ENCODE measurements at places on chromosomes 6 and 20.

DNA sequence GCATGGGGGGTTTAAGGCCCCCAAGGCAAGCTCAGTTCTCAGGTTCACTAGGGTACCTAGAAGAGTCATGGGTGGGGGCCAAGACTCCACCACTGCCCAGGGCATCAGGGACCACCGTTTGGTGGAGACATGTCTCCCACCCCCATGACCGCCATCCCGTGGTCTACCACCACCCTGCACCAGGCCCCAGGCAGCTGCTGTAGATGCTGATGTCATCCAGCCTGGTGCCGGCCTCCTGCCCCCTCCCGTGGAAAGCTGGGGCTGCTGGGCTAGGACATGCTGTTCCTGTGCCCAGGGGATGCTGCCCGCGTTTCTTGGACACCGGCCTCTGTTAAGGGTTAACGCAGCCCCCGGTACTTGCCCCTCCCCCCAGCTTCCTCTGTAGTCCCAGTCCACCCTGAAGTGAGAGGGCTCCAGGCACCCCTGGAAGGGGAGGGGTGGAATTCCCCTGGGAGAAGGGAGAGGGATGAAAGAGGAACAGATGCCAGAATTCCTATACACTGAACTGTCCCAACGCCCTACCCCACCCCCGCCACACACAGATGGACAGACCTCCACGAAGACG is 587 bp downstream of the IP6K3 start:
- DNase-seq: no peak

DNA sequence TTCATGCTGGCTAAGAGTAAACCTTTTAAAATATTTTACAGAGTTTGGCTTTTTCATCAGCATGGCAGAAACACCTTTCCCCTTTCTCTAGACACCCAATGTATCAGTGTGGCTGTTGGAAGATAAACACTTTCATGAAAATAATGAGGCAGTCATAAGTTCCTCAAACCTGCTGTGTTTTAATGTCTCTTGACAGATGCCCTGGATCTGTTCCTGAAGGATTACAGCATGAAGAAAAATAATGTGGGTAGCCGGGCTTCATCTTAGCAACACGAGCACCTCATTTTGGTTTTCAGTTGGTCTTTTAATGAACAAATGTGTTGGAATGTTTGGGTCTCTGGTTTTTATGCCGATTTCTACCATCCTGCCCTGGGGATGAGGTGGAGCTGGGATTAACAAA is 45.5 kb upstream of the UNC93A start:
- no peak for DNase-seq

GRCh38 chr6:155498370-155498769 is 42.7 kb upstream of the NOX3 start:
- no peak for DNase-seq

DNA sequence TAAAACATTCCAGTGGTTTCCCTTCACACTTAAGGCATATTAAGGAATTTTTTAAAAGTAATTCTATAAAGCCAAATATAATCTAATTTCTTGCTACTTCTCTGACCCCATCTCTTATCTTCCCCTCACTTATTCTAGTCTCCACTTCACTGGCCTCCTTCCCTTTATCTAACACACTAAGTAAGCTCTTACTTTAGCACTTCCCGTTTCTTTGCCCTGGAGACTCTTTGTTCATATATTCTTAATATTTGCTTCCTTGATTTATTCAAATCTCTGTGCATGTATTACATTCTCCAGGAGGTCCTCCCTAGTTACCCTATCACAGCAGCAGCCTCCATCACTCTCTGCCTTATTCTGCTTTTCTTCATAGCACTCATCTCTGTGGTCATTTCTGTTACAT is 20.3 kb downstream of the GTPBP2 start:
- no peak for DNase-seq

- DNase-seq: peak; percentile 54
Observed at GRCh38 chr6:28944412-28944865, 20.7 kb upstream of the TRIM27 start.

DNA sequence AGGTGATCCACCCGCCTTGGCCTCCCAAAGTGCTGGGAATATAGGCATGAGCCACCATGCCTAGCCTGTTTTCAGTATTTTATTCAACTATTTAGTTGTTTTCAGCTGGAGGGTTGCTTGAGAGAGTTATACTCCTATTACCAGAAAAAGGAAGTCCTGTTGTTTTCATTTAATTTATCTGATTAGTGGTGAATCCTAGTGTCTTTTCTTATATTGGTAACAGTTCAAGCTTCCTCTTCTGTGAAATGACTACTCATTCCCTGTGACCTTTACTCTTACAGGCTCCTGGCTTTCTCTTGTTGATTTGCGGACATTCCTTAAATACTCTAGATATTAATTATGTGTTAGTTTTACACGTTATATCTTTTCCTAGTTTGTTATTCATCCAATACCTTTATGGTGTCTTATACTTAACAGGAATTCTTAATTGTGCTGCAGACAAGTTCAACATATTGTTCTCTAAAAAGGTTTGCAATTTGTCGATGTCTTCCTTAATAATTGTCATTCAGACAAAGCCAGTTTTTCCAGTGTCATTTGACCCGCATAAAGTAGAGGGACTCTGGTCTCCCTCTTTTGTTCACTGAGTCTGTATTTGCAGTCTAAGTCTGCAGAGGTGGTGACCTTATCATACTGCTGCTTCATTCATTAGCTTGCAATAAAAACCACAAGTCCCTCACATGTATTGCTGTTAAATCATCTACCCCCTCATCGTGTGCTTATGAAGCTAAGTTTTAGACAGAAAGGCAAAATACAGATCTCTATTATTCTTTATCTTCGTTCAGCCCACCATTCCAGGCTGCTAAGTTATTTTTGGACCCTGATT is 51.4 kb downstream of the ZBTB9 start:
- no peak for DNase-seq

- no peak for DNase-seq
Observed at GRCh38 chr20:60586269-60587050, 628.2 kb downstream of the CDH26 start.

- DNase-seq: no peak
Observed at GRCh38 chr6:106620931-106621672, 8.2 kb downstream of the RTN4IP1 start.

GRCh38 chr6:158668707-158669103 is 18.9 kb downstream of the SYTL3 start:
- DNase-seq: no peak

GRCh38 chr6:158226655-158227512 is 58.7 kb downstream of the GTF2H5 start:
- DNase-seq: no peak

DNA sequence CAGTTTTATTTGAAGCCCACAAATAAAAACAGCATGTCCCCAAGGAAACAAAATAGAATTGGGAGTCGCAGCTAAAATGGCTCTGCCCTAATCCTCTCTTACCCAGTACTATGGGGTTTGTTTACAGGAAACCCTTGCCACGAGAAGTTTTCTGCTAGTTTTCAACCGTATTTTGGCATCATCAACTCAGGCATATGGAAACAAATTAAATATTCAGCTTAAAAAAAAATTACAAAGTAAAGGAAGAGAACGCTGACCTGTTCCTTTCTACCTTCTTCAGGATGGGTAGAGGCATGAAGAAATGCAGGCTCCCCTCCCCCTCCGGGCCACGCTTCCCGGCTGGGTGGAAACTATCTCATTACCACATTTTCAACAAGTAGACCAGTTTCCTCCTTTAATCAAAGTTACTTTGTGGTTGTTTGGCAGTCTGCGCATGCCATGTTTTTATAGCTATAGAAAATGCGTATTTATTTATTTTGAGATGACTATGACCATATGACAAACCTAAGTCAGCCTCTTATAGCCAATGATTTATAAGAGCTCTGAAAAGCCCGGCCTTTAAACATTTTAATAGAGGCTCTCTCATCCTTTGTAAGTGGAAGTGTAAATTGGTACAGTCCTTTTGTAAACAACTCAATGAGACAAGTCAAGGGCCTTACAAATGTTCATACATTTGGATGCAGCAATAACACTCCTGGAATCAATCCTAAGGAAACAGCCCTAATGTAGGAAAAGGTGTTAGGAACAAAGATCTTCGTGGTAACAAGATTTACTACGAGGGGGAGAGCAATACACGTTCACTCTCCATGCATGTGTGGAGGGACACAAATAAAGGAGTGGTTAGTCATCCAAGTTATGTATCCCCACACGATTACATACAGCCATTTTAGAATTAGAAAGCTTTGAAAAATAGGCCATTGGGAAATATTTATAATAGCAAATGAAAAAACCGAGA is 16.1 kb upstream of the ZNF217 start:
- peak; percentile 60 for DNase-seq

DNA sequence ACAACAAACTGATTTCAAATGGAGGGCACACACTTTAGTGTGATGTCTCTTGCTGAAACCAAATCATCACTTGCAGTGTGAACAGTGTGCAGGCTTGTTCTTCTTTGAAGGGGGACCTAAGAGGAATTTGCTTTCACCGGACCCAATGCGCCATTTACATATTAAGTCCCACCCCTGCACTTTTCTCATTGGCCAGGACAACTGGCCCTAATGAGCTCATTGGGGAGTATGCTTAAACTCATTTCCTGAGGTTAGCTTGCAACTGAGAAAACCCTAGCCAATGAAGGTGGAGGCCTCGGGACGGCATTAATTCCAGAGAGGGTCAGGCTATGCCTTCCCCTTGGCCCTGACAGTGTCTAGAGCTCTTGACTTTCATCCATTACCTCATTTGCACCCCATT is 58.7 kb downstream of the VEGFA start:
- no peak for DNase-seq

GRCh38 chr20:57628047-57628961 is 8.1 kb upstream of the ZBP1 start:
- DNase-seq: peak; percentile 38

GRCh38 chr20:39112178-39112743 is 150.1 kb downstream of the DHX35 start:
- DNase-seq: no peak

DNA sequence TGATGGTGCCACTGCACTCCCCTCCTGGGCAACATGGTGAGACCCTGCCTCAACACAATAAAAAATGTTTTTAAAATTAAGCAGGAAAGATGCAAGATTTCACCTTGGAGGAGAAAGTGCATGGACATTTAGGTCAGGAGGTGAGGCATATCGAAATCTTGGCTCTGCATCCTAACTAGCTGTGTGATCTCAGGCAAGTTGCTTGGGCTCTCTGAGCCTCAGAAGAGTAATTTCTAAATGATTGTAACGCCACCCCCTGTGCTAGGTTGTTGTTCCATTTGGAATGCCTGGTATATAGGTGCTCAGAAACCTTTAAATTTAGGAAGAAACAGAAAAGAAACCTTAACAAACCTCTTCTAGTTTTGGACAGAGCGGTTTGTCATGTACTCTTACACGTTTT is 35.9 kb upstream of the C20orf144 start:
- no peak for DNase-seq

- no peak for DNase-seq
Observed at GRCh38 chr6:45697605-45698004, 318.1 kb downstream of the CLIC5 start.

GRCh38 chr6:169865346-169866139 is 114.1 kb downstream of the ERMARD start:
- no peak for DNase-seq
